ENCODE measurements at places on chromosomes 11 and 22. TPM values are rescaled to one million over a fixed set of nuclear protein-coding genes. Genes with fewer than 3 reads are reported as not detected.

- peak; percentile 45 for DNase-seq
- H3K27ac ChIP-seq, result no peak overlapping the region
- peaks cover 3% of the 10 kb centered on the region for H3K4me1 ChIP-seq
- no peaks in the 10 kb centered on the region for H3K27me3 ChIP-seq
- no peak overlapping the region for H3K4me3 ChIP-seq
These were observed 2.6 kb downstream of the VSIG10L2 start for GRCh38 chr11:125948278-125949051.

The SMCO4 gene
- total RNA-seq, result 93.5 TPM

DNA sequence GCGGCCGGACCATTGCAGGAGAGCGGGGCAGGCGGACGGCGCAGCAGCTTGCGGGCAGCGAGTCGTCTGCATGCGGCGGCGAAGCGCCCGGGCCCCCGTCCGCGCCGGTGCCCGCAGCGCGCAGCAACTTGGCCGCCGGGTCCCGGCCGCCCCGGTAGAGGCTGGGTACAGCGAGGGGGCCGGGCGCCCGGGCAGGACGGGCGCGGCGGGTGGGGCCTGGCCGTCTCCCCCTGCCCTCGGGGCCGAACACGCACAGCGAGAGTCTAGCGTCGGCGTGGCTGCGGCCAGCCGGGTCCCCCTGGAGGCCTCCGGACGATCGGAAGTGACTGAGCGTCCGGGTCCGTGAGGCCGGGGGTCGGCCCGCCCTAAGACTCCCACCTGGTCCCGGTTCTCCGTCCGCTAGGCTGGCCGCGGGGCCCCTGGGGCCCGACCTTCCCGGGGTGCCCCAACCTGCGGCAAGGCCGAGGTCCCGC is 775 bp upstream of the TRABD start:
- H3K36me3 ChIP-seq, result no peaks in the 10 kb centered on the region
- DNase-seq, result peak; percentile 20
- H3K27ac ChIP-seq, result no peak overlapping the region
- H3K4me1 ChIP-seq, result peaks cover 10% of the 10 kb centered on the region
- no peaks in the 10 kb centered on the region for H3K27me3 ChIP-seq

- no peaks in the 10 kb centered on the region for H3K4me1 ChIP-seq
- no peak for DNase-seq
- no peak overlapping the region for H3K4me3 ChIP-seq
- H3K27me3 ChIP-seq, result no peaks in the 10 kb centered on the region
These were observed 24.7 kb downstream of the ALG9 start for GRCh38 chr11:111846636-111847035.

DNA sequence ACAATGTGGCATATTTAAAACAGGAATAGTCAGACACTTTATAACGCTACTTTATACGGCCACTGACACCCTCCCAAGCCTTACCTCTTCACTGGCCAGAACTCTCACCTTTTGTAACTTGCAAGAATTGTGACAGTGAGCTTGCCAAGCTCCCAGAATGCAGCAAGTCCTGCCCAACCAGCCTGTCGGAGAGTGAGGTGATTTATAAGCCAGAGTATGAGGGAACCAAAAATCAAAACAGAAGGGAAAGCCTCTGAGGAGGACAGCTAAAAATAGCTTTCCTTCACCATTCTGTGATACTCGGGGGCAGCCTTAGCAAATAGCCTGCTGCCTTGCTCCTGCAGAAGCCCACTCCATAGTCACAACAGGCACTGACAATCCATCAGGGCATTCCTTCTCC is 229.7 kb downstream of the FAM76B start:
- no peak for DNase-seq
- H3K27me3 ChIP-seq, result no peaks in the 10 kb centered on the region
- no peaks in the 10 kb centered on the region for H3K36me3 ChIP-seq
- H3K27ac ChIP-seq, result no peak overlapping the region
- no peaks in the 10 kb centered on the region for H3K4me1 ChIP-seq

DNA sequence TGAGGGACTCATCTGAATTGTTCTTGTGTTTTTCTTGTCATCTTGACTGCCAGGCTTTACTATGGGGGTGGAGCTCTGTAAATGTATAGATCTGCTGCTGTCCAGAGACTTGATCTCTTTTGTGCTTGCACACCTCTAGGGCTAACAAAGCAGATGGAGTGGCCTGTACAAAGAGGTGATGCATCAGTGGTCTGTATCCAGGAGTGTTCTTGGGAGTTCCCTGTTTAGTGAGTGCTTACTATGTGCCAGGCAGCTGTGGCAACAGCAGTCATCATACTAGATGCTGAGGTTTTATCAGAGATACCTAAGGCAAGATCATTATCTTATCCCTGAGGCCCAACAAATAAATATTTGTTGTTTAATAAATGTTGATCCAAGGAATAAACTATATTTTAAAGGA is 33.4 kb downstream of the STIM1 start:
- DNase-seq, result no peak
- no peaks in the 10 kb centered on the region for H3K36me3 ChIP-seq

DNA sequence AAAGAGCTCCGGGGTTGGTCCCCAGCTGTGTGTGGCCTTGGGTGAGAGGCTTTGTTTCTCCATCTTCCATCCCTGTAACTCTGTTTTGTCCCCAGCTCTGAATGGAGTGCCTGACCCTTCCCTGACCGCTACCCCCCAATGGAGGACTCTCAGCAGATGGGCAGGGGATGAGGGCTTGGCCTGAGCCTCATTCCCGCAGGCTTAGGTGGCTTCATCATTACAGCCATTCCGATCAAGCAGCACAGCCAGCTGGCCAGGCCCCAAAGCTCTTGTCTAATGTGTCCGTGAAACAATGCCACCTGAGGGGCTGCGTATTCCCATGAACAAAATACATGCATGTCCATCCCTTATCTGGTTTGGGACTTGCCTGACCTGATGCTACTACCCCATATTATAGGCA is 3.9 kb upstream of the CDC42EP2 start:
- no peaks in the 10 kb centered on the region for H3K36me3 ChIP-seq
- DNase-seq, result no peak
- peaks cover 39% of the 10 kb centered on the region for H3K4me1 ChIP-seq
- peak overlapping the region; percentile 25 for H3K27ac ChIP-seq
- H3K27me3 ChIP-seq, result no peaks in the 10 kb centered on the region
- H3K4me3 ChIP-seq, result no peak overlapping the region

DNA sequence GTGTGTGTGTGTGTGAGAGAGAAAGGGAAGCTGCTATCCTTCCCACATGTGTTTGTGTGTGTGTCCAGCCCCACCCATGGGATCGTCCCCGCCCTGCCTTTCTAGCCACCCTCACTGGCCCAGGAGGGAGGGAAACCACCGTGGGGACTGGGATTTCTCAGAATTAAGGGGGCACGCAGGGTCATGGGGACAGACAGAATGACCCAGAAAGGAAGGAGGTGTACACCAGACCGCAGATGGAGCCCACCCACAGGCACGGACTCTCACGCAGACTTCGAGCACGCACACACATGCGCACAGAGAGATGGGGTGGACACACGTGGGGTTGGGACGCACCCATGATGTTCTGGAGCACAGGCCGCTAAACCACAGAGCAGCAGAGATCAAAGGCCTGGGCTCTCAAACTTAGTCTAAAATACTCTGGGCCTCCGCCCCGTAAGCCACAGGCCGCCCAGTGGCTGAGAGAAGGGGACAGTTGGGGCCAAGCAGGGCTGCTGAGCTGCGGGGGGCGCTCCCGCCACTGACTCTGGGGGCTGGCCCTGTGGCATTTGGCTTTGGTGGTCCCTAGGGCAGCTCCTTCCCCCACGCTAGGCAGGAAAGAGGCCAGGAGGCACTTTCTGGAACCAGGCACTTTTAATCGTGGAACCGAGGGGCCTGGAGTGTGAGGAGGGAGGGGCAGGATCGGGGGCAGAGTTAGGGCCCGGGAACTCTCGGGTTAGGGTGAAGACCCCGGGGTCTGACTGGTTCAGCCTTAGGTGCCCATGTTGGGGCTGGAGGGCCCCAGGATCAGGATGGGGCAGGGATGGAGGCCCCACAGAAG is 1.5 kb downstream of the IFITM5 start:
- H3K27ac ChIP-seq, result no peak overlapping the region
- no peaks in the 10 kb centered on the region for H3K36me3 ChIP-seq
- H3K27me3 ChIP-seq, result peaks cover 9% of the 10 kb centered on the region

DNA sequence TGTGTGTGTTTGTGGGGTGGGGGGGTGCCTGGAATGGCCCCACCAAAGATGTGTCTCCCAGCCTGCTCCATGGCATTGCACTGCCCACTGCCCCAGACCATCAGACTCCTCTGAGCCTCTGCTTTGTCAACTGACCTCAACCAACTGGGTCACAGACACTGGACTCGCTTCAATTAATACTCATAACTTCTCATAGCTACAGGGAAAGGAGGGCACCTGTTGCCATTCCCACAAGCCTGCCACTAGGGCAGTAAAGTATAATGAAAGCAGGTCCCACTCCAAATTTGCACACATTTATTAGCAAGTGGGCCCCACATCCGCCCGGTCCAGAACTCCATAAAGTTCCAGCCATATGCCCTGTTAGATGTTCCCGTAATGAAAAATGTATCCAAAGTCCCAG is 70.5 kb upstream of the PRDM11 start:
- H3K4me1 ChIP-seq, result peaks cover 4% of the 10 kb centered on the region
- no peaks in the 10 kb centered on the region for H3K27me3 ChIP-seq
- no peak for DNase-seq
- no peak overlapping the region for H3K27ac ChIP-seq

GRCh38 chr11:102757823-102758549 is 22.4 kb downstream of the MMP10 start:
- no peak overlapping the region for H3K27ac ChIP-seq
- H3K36me3 ChIP-seq, result no peaks in the 10 kb centered on the region
- no peak for DNase-seq
- no peak overlapping the region for H3K4me3 ChIP-seq

The TPCN2 gene
- total RNA-seq, result 14.0 TPM

The OR5T1 gene
- total RNA-seq, result not detected

GRCh38 chr22:37884420-37884819 is 21.7 kb upstream of the MICALL1 start:
- peaks cover 67% of the 10 kb centered on the region for H3K36me3 ChIP-seq
- H3K4me3 ChIP-seq, result no peak overlapping the region
- H3K27me3 ChIP-seq, result no peaks in the 10 kb centered on the region
- DNase-seq, result no peak
- H3K27ac ChIP-seq, result no peak overlapping the region

- H3K36me3 ChIP-seq, result no peaks in the 10 kb centered on the region
- H3K4me1 ChIP-seq, result no peaks in the 10 kb centered on the region
- H3K27ac ChIP-seq, result no peak overlapping the region
- H3K4me3 ChIP-seq, result no peak overlapping the region
- no peak for DNase-seq
These were observed 61.9 kb upstream of the BARX2 start for GRCh38 chr11:129313541-129314297.

DNA sequence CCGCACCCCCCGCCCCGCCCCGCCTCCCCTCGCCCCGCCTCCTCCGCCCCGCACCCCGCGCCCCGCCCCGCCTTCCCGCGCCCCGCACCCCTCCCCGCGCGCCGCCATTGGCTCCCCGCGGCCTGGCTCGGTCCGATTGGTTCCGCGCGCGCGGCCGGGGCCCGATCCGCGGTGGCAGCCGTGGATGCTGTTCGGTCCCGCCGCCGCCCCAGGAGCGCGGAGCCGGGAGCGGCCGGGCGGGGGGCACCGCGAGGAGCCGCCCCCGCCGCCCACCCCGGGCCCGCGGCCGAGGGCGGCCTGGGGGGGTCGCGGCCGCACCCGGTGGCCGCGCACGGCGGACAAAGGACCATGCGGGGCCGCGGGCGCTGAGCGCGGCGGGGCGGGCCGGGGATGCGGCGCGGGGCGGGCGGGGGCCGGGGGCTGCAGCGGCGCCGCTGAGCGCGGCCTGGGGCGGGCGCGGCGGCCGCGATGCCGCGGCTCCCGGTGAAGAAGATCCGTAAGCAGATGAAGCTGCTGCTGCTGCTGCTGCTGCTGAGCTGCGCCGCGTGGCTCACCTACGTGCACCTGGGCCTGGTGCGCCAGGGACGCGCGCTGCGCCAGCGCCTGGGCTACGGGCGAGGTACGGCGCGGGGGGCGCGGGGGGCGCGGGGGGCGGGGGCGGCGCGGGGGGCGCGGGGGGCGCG is at the start of gene B4GALNT4:
Gene B4GALNT4 (plus strand): TSS at position 164 of the 683 bp plus-strand sequence. CDS start 305 bp downstream, at position 469.
- H3K27ac ChIP-seq, result no peak within 1 kb of the TSS
- H3K36me3 ChIP-seq, result no peaks in the 10 kb centered on the region
- no peak for DNase-seq
- peaks cover 35% of the 10 kb centered on the region for H3K27me3 ChIP-seq

DNA sequence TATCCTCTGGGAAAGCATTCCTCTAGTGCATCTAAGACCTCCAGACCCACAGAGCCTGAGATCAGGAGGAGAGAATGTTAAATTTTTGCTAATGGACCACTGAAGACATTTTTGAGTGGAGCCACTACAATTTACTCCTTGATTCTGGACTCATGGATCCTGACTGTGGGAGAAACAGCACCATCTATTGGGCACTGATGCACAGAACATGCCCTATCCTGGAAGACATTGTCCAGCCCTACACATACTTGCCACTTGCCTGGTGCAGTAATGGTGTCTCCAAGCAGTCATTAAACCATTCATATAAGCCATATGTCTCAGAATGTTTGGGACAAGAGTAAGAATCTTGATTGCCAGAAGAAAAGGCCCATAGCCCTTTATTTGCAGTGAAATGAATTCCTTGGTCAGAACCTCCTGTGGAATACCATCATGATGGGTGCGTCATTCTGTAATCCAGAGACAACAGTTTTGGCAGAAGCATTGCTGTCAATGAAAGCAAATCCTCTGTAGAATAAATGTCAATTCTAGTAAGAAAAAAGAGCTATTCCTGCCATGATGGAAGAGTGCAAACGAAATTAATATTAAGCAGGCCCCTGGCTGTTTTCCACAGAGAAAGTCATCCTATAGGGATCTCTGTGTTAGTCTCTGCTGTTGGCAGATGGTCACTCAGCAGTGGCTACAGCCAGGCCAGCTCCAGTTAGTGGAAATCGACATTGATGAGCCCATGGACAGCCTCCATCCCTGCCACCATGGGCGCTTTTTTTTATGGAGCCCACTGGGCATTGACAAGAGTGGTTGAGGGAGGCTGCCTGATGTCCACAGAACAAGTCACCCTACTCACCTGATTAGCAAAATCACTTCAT is 43.5 kb downstream of the GGTLC2 start:
- H3K36me3 ChIP-seq, result no peaks in the 10 kb centered on the region
- H3K27ac ChIP-seq, result no peak overlapping the region
- no peak overlapping the region for H3K4me3 ChIP-seq
- no peaks in the 10 kb centered on the region for H3K27me3 ChIP-seq
- peak; percentile 62 for DNase-seq
- H3K4me1 ChIP-seq, result no peaks in the 10 kb centered on the region
